NT2/D1 (cell line): ENCODE measurements at places on chromosomes 2 and 18.

- no peak for DNase-seq
These were observed 136.3 kb upstream of the SLC39A10 start for GRCh38 chr2:195520671-195521155.

- no peak for DNase-seq
These were observed 51.5 kb downstream of the CDC42EP3 start for GRCh38 chr2:37619959-37620300.

DNA sequence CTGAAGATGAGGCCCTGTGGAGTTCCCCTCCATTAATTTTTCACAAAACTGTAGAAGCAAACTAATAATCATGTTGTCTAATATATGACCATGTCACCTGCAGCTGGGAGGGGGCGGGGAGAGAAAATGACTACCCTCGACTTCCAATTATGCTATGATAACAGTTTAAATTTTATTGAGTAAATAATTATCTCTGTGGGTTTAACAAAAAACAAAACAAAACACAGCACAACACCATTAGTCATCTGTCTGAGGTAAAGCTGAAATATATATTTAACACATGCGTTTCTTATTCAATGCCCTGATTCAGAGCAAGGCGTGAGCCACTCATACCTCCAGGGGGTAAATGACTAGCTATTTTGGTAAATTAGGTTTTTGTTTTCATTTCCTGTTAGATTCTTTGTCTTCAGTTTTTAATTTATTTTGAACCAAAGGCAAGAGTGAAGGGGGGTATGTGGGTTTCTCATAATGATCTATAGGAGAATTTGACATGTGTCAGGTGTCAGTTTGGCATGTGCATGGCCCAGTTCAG lies 77.4 kb upstream of the ZCCHC2 start:
- no peak for DNase-seq

DNA sequence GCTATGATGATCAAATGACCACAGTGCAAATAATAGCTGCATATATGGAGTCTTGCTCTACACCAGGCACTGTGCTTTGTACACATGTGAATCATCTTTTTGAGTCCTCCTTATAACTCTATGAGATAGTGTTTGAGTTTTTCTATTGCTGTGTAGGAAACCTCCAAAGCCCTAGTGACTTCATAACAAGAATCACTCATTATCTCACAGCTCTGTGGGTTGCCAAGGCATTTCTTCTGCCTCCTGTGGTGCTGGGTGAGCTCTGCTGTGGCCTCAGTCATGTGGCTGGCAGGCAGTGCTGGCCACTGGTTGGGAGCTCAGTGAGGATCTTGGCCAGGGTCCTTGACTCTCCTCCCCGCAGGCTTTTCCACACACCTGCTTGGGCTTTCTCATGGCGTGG lies 153.4 kb downstream of the CAPN13 start:
- no peak for DNase-seq

DNA sequence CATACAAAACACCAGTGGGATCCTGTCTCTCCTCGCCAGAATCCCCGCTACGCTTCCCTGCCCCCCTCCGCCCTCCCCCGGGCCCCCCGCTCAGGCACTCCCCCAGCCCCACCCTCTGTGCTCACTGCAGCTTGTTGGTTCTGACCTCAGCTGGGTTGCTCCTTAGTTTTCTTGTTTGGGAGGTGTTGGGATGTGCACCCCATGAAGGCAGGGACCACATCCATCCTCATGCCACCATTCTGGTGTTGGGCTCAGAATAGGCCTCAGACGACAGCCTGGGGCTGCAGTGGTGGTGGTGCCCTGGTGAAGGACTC lies 4.6 kb downstream of the SNED1 start:
- no peak for DNase-seq

DNA sequence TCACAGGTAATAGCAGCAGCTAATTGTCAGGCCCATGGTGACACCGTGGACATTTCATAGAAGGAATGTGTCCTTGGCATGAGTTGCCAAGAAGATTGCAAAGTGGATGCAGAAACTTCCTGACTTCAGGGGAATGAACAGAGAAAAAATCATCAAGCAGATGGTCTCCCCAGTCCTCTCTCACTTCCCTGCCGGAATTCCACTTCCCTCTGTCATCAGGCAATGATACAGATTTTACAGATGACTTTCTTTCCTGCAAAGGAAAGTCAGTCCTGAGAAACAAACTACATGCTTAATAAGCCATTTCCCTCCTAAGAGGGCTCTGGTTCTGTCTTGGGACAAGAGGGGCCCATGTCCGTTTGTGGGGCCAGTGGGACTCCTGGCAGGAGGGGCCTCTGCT lies 45.7 kb downstream of the KCNF1 start:
- no peak for DNase-seq

- no peak for DNase-seq
These were observed 55.5 kb downstream of the RPIA start for GRCh38 chr2:88746929-88747490.

DNA sequence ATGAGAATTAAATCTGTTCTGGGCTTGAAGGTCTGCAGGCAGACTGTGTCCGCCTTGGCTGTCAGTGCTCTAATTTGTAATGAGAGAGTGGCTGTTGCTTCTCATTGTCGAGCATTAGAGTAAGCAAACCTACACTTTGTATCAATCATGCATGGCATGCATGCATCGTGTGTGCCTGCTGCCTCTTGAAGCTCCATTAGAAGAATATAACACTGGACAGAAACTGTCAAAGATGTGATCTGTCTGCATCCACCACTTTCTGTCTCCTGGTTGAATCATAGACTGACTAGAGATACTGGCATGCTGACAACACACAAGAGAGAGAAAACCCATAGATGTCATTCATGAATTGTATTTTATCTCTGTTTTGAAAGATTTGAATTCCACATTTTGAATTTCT lies 275.0 kb upstream of the NXPH2 start:
- DNase-seq: no peak

- DNase-seq: no peak
These were observed 274.9 kb upstream of the TCF4 start for GRCh38 chr18:55862693-55863390.

DNA sequence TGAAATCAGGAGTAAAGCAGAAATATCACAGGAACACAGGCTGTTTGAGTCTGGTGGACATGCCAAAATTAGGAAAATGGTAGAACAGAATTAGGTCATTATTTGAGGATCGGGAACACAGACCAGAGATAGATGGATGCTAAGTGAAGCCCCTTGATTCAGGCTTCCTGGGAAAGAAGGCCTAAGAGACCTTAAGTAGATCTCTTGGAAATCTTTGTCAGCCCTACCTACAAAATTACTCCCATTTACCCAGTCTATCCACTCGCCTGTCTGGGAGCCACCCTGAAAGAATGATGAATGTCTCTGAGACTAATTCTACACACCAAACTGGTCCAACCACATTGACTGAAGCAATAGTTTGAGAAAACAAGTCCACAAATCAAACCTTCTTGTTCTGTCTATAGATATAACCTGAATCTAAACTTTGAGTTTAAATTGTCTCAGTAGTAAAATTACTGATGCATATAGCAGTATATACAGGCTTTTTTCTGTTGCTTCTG lies 36.6 kb upstream of the TANK start:
- no peak for DNase-seq

DNA sequence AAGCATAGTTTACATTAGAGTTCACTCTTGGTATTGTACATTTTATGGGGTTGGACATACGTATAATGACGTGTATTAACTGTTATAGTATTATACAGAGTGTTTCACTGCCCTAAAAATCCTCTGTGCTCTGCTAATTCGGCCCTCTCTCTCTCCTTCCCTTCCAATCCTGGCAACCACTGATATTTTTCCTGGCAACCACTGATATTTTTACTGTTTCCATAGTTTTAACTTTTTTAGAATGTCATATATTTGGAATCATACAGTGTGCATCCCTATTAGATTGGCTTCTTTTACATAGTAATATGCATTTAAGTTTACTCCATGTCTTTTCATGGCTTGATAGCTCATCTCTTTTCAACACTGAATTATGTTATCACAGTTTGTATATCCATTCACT lies 526.7 kb downstream of the RIT2 start:
- no peak for DNase-seq

DNA sequence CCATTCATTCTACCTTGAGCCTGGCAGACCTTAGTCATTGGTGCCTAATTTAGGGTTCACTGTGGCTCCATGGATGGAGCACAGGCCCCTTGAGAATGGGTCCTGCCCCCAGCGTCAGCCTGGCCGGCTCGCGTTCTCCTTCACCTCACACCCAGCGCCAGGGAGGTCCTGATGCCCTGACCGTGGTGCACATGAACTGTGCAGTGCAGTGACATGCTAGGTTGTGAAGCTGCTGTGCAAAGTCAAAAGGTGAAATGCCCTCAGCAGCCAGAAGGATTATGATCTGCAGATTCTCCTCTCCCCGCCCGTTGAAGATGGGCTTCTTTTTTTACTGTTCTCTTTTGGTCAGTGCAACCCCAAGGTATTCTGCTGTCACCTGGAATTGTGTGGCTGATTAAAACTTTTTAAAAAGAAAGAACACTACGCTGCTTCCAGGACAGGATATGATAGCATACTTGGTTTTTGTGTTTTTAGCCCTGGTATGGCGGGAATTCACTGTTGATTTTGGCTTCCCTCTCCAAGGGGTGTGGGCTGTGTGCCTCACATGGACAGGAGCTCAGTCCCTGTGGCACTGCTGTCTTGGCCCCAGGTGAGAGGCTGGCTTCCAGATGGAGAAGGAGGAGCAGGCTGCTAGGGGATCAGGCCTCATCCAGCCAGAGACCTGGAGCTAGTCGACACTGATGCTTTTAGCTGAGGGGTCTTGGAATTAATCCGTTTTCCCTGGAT lies 49.4 kb upstream of the MCFD2 start:
- DNase-seq: no peak

- no peak for DNase-seq
These were observed 7.2 kb upstream of the SAG start for GRCh38 chr2:233300401-233300800.

GRCh38 chr2:196086517-196087368 lies 18.1 kb upstream of the DNAH7 start:
- DNase-seq: no peak

- no peak for DNase-seq
These were observed 5.8 kb downstream of the SLC1A4 start for GRCh38 chr2:64995041-64995440.

DNA sequence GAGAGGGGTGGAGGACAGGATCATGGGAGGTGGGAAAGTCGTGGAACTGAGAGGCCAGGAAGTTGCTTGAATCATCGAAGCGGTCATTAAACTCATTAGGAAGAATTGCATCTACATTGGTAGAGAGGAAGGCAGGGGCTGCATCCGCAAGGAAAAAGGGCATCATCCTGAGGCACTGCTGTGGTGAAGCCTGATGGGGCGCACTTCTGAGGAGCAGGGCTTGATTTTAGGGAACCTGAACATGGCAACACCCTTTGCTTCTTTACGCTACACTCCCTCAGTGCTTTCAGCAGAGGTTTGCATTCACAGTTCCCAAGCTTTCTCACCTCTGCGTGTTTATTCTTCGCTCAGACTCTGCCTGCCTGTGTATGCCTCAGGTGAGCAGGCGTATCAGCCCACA lies 352.0 kb upstream of the RAB6C start:
- DNase-seq: no peak

DNA sequence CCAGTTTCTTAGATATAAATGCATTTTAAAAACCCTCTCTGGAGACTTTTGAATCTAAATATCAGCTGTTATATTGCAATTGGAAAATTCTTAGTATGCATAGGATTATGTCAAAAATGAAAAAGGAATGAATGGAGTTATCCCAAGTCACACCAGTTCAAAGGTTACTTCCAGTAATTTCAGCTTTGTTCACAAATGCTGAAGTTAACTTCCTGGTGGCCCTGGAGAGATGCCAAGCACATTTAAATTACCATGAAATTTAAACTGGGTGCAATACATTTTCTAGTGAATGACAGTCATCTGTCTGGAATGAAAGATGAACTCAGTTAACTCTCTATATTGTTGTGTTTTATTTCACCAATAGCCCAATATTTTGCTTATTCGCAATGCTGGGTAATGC lies 753.9 kb downstream of the SUCLG1 start:
- no peak for DNase-seq

DNA sequence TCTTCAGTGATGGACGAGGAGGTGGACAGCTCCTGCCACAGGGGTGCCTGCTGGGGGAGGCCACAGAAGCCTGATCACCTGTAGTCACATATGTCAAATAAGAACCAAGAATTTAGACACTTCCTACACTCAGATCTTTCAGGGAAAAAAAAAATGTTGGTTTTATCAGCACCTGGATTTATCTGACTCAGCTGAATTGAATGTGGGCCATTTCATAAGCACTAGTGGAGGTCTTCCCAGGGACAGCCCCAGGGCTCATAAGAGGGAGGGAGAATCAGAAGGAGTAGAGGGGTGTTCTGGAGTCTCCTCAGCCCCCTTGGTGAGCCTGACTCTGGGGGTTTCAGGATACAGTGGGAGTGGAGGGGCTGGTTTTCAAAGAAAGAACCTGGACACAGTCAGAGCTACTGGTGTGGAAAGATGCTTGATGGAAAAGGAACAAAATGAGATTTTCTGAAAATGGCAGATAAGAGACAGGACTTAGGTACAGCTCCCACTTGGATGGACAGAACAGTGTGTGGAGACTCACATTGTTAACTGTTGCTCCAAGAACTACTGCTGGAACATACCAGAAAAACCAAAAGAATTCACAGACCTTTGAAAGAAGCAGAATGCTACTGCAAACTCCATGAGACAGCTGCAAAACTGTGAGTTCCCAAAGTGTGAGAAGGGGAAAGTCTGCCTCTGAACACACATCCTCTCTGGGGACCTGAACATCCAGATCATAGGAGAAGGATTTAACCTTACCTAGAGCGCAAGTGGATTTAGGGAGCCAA lies 45.4 kb downstream of the LCT start:
- DNase-seq: no peak

- DNase-seq: no peak
These were observed 64.2 kb downstream of the EMX1 start for GRCh38 chr2:72981536-72981935.

DNA sequence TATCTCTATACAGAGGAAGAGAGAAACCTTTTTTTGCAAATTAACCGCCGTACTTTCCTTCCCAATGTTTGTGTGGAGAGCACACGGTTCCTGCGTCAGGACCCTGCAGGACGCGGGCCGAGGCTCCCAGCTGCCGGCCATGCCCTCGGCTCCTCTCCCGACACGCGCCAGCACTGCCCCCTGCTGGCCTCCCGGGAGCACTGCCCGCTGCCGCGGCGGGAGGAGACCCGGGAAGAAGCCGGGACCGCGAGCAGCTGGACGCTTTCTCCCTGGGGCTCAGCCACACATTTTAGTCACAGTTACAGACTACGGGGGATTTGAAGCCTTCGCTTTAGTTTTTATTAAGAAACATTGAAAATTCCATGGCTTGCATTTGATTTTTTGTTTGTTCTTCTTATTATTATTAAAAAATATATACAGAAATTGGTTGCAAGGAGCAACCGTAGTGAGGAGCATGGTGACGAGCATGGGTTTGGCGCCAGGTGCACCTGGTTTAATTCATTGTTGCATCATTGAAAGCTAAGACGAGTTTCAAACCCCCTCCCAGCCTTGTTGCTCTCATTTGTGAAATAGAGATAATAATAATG lies 401.2 kb downstream of the GALR1 start:
- peak; percentile 35 for DNase-seq
